ENCODE measurements at places on chromosomes 1 and 21.

DNA sequence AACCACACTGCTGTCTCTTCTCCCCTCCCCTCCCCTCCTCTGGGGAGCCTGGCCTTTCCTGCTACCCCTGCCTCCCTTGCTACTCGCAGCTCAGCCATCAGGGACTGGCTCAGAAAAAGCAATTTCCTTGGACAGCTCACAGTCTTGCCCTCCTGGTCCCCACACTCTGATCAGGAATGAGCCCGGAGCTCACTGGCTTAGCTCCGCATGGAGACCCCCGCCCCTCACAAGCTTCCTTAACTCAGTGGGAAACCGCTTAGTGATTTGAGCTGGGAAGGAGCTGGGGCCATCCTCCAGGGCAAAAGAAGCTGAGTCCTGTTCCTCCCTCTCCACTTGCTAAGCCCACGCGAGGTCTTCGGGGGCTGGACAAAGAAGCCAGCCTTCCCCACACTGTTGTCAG lies 70.3 kb upstream of the ACTL8 start:
- ATAC-seq = no peak

DNA sequence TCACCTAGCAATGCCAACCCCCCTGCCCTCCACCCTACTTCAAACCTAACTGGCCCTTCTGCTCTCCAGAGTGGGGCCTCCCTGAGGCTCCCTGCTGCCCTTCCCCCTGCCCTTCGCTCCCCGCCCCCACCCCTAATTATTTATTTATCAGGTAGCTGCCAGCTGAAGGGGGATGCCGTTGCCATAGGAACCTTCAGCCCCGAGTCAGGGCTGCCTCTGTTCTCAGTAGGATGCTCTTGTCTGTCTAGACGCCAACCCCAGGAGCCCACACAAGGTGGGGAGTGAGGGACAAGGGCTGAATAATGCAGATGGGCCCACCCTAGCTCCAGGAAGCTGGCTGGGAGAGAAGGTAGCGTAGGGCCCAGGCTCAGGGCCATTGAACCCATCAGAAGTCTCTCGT lies 41.1 kb downstream of the NKAIN1 start:
- no peak for ATAC-seq

DNA sequence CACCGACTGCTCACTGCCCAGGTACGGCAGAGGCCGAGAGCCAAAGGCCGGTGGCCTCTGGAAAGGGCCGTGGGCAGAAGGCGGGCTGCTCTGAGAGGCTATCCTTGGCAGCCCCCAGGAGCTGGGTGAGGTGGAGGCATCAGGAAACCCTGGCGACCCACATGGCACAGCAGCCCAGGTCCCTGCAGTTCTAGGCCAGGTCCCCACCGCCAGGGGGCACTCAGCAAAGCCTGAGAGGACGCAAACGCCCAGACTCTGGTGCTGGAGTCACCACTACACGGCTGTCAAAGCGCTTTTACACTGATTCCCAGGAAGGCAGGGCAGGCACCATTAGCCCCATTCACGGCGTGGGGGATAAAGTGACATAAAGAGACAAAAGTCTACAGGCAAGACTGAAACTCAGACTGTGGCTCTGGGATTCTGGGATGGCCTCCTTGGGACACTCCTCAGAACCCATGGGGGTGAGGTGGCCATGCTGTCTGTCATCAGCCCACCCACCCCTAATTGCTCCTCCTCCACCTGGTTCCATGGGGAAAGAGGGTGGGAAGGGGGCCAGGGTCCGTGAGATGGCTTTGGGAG lies 4.9 kb downstream of the PLEKHG5 start:
- ATAC-seq = peak; percentile 80

DNA sequence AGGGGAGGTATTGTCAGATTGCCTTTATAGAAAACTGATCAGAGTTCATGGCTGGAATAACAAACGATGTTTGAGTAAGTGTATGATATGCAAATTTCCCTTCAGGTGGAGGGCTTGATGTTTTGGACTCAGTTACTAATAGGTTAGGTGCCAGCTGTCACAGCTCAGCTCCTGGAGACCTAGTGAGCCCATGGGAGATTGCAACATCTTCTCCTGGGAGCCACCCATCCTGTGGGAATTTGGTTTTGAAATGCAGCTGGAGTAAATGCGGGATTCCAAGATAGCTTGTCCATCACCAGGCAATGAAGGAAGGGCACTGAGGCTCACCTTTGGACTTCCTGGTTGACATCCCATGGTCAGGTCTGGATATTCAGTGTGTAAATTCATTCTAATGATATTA lies 211.4 kb upstream of the NRIP1 start:
- no peak for ATAC-seq

DNA sequence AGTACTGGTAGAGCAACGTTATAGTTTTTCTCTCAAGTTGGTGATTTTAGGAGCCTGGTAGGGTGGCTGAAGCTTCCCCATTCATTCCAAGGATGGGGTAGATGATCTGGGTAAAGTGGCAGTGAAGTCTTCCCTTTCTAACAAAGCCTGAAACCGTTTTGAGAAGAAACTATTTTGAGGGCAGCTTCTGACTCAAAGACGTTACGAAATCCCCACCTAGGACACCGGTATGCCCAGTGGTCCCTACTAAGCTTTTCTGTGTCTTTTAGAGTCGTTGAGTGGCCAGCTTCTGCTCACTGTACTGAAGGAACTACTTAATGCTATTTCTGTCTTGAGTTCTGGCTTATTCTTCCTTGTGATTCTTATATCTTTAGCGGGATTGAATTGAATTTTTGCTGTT lies 1.4 kb downstream of the WDTC1 start:
- no peak for ATAC-seq

DNA sequence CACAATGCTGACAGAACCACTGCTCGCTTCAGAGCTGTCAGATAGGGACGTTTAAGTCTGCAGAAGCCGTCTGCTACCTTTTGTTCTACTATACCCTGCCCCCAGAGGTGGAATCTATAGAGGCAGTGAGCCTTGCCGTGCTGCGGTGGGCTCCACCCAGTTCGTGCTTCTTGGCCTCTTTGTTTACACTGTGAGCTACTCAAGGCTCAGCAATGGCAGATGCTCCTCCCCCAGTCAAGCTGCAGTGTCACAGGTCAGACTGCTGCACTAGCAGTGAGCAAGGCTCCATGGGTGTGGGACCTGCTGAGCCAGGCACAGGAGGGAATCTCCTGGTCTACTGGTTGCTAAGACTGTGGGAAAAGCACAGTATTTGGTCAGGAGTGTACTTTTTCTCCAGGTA lies 47.1 kb downstream of the LEPR start:
- no peak for ATAC-seq

DNA sequence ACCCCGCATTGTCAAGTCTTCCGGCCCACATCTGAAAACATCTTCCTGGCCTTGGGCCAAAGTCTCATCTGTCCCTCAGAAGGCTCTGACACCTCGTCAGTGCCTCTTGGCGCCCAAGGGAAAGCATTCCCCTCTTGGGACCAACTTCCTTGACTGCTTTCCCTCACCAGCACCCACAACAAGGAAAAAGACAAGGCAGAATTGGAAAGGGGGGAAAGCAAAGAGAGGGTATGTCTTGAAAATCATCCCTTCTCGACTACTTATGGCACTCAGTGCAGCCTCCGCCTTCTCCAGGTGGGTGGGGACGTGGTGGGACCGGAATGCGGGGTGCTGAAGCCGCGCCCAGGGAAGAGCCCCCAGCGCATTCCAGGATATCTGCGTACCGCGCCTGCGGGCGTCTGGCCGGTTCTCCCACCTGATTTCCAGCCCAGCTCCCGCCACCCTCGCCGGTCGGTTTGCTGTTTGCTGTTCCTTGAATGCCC lies 554 bp upstream of the SLC39A1 start:
- ATAC-seq = peak; percentile 7

- no peak for ATAC-seq
Measured at GRCh38 chr1:82441402-82441801, 640.7 kb downstream of the ADGRL2 start.

GRCh38 chr1:204626381-204626780 lies 59.2 kb downstream of the LRRN2 start:
- ATAC-seq = no peak

GRCh38 chr1:243407284-243408018 lies 151.6 kb downstream of the SDCCAG8 start:
- ATAC-seq = peak; percentile 80

- ATAC-seq = no peak
Measured at GRCh38 chr1:53244141-53244540, 5.8 kb upstream of the MAGOH start.

DNA sequence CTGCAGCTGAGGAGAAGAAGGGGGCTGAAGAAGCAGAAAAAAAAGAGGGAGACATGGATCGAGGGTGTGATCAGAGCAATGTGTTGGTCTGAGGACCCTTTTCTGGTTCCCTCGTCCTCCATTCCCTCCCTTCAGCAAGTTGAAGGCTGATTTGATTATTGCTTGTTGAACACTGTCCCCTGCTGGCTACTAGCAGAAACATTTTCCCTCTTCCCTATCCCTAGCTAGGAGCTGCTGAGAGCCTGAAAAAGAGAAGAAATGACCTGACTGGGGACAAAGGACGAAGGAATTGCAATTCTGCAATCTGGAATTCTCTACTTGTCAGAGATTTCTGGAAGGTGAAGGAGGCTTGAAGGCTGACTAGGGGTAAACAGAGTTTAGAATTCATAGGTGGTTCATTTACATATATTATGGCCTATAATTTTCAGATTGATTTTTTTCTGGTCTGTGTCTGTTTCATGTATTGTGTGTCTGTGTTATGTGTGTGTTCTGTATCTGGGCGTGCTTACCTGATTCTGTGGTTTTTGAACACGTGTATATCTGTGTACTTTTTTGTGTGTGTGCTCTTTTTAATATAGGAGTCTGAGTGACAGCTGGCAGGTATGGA lies 9.8 kb downstream of the NHLH1 start:
- peak; percentile 95 for ATAC-seq

GRCh38 chr1:89547563-89548116 lies 23.0 kb downstream of the LRRC8B start:
- ATAC-seq = peak; percentile 83
